ENCODE measurements at places on chromosomes 7 and 10.

DNA sequence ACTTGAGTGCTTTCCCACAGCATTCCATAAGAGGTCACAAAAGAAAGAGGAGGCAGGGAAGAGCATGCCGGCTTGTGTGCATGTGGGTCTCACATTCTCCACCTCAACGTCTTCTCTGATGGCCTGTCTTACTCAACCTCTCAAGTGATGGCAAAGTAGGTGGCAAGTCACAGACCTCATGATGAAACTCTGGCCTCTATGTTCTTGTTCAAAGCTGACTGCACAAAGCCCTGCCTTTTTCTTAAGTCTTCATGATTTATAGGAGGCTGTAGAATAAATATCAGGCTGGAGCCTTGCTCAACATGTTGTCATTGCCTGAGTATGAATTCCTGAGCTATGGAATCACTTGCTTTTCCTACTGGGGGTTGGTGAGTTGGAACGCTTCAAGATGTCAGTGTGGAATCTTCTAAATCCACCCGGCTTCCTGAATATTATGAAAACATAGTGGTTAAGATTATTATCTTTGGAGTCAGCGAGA lies 213.6 kb upstream of the INHBA start:
- DNase-seq: no peak

DNA sequence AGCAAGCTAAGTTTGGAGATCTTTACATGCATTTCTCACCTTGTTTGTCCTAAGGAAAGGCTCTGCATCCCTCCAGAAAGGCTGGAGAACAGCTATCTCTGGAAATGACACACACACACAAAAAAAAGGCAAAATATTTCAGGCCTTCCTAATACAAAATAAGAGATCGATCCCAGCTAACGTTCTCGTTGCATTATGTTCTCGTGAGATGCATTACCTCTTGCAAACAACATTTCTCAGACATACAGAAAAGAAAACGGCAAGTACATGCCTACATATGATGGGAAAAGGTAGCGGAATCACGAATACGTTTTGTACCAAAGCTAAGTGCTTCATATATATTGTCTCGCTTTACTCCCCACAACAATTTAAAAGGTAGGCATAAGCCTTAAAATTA lies 488 bp downstream of the MTERF1 start:
- DNase-seq: no peak

GRCh38 chr10:95848841-95849240 lies 58.9 kb upstream of the CC2D2B start:
- no peak for DNase-seq

- DNase-seq: no peak
Observed at GRCh38 chr7:68031180-68031943, 1034.7 kb downstream of the TYW1 start.

DNA sequence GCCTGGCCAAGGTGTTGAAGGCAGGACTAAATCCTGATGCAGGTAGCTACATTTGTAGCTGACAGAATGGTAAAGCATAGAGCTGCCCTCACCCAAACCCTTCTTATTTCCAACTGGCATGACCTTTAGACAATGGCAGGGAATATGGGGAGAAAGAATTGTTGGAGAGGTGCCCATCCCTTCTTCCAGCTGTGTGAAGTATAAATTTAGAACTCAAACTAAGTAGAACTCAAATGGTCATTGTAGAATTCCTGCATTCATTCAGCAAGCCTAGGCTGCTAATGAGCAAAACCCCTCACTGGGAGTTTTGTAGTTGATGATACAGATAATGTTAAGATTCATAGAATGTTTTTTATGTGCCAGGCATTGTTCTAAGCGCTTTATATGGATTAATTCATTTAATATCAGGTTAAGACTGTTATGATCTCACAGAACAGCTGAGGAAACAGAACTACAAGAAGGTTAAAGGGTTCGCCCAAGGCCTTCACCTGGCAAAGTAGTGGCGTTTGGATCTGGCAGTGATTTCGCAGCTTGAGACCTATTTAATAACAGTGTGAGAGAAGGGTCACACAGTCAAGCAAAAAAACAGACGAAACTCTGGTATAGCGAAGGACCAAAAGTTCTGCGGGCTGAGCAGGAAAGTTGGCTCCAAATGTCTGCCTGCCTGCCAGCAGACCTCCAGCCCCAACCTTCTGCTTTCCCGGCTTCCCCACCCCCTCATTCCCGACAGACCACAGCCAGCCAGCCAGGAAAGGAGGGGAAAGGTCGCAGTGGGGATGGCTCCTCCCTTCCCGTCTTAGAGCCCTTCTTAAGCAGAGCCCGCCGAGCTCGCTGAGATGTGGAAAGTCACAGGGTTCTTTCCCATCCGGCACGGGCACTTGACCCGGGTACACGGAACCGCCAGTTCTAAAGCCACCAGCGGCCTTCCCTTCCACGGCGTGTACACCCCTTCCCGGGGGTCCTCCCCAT lies 1.6 kb upstream of the HILPDA start:
- DNase-seq: no peak

DNA sequence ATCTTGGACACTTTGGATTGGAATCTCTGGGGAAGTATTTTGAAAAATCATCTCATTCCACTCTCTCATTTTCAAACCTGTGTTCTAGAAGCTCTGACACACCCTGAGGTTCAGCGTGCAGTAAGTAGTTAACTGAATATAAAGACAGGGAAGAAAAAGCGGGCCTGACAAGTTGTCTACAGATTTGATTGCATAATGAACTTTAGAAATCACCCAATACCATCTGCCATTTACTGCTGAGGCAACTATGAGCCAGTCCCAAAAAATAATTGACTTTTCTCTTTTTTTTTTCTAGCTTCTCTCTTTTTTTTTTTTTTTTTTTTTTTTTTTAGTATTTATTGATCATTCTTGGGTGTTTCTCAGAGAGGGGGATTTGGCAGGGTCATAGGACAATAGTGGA lies 29.5 kb downstream of the CDC123 start:
- DNase-seq: no peak

DNA sequence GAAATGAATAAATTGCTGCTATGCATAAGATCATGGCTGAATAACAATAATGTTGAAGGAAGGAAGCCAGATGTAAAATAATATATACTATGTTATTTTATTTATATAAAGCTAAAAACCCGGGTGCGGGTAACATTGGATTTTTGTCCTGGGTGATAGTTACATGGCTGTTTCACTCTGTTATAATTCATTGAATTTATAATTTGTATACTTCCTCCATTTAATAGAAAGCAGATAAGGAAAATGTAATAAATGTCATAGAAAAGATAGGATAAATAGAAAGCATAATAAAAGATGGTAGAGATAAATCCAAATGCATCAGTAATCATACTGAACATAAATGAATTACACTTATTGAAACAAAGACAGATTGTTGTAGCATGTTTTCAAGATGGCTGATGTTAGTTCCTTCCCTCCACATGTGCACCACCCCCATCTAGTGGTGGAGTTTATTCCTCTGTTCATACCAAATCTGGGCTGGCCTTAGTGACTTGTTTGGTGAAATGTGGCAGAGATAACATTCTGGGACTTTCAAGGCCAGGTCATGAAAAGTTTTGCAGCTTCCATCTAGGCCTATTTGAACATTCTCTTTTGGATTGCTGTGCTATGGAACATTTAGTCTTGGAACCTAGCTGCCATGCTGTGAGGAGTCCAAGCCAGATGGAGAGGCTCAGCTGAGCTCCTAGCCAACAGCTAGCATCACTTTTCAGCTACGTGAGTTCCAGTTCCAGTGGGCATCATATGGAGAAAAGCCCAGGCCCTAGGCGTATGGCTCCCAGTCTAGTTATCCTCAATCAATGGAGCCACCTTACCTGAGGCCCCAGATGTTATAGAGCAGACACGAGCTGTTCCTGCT lies 46.9 kb downstream of the AHCYL2 start:
- peak; percentile 61 for DNase-seq

- no peak for DNase-seq
Observed at GRCh38 chr7:1210979-1211608, 21.6 kb upstream of the UNCX start.

DNA sequence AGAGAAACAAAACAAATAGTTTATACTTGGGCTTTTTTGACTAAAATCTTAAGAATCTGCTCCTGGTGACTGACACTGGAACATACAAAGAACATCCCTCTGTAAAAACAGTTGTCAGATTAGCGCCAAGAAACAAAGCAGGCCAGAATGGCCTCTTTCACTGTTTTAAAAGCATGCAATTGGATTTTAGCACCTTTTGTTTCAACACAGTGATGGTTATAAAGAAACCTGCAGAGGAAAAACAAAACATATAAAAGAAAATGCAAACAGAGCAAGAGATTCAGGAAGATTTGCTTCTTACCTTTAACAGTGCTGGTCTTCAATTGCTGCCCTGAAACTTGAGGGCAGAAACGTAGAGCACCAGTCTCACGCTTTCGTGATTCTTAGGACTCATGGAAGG lies 652.2 kb upstream of the KCND2 start:
- no peak for DNase-seq

GRCh38 chr7:143383642-143383957 lies 2.5 kb downstream of the ZYX start:
- no peak for DNase-seq

- DNase-seq: no peak
Observed at GRCh38 chr10:72918352-72918751, 24.8 kb downstream of the OIT3 start.

- DNase-seq: no peak
Observed at GRCh38 chr10:119283387-119283786, 76.0 kb downstream of the GRK5 start.

- DNase-seq: peak; percentile 83
Observed at GRCh38 chr10:22335173-22335933, 9.9 kb upstream of the SPAG6 start.

GRCh38 chr7:33062782-33063443 lies 337 bp upstream of the NT5C3A start:
- peak; percentile 97 for DNase-seq

DNA sequence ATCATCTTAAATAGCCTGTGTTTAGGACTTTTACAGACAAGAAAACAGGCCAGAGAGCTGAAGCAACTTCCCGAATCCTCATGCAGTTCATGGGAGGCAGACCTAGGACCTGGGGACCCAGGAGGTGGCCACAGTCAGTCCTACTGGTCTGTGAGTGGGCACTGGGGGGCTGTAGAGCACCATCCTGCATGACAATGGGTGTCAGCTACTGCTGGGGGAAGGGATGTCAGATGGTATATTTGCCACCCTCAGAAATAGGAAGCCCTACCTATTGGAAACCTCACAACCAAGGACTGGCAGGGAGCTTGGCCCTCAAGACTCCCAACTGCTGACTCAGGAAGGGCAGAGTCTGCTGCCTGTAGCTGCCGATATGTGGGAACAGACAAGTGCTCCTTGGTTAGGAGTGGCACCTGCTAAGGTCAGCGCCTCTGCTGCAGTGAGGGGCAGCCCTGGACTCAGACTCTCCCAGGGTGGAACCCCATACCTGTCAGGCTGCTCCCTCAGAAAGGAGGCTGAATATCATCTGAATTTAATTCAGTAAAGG lies 29.7 kb downstream of the OGDH start:
- no peak for DNase-seq

- DNase-seq: no peak
Observed at GRCh38 chr10:119659951-119660350, 8.8 kb downstream of the BAG3 start.

GRCh38 chr10:122213766-122214165 lies 57.3 kb upstream of the BTBD16 start:
- DNase-seq: no peak

- DNase-seq: no peak
Observed at GRCh38 chr10:16184096-16184597, 252.7 kb upstream of the PTER start.

- no peak for DNase-seq
Observed at GRCh38 chr10:60340973-60341372, 48.7 kb downstream of the ANK3 start.

DNA sequence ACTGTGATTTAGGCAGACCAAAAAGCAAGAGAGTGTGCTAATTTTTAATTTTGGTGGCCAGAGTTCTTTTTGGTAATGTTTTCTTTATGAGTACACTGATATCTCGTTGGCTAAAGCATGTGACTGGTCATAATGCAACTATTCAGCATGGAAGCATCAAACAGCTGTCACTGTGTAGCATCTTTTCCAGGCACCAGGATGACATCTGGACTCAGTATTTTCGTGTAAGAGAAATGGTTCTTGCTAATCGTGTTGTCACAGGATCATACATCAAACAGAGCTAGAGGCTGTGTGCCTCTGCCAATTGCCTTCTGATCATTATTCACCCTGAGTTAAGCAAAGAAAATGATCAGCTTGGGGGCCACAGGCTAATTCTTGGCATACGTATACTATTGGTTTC lies 118.9 kb downstream of the SND1 start:
- no peak for DNase-seq

DNA sequence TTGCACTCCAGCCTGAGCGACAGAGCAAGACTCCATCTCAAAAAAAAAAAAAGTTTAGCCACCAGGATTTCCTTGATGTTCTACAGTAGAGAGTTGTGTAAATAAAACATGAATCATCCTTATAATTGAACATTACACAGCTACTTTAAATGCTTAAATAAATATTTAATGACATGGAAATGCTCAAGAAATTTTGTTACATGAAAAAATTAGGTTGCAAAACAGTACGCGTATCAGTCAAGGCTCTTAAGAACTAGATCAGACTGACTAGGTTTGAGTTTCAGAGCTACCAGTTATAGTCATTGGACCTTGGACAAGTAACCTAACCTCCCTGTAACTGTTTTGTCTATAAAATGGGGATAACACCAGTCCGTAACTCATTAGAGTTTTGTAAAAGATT lies 38.7 kb upstream of the GSAP start:
- DNase-seq: no peak

DNA sequence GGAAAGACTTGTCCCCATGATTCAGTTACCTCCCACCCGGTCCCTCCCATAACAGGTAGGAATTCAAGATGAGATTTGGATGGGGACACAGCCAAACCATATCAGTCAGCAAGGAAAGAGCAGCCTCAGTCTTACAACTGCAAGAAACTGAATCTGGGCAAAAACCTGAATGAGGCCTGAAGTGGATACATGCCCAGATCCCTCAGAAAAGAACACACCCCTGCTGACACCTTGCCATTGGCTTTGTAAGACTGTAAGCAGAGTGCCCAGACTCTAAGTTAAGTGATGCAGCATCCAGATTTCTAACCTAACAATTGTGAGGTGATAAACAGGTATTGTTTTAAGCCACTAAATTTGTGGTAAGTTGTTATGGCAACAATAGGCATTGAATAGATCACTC lies 670.8 kb downstream of the SORCS1 start:
- no peak for DNase-seq

GRCh38 chr7:25216837-25217236 lies 11.4 kb downstream of the NPVF start:
- DNase-seq: peak; percentile 40

All from GM13976 (cell line).